ENCODE measurements at places on chromosomes 1 and 21. TPM values are rescaled to one million over a fixed set of nuclear protein-coding genes. Genes with fewer than 3 reads are reported as not detected.

The GNG4 gene
- 53.5 TPM for total RNA-seq

The CENPS gene
- 8.6 TPM for total RNA-seq

DNA sequence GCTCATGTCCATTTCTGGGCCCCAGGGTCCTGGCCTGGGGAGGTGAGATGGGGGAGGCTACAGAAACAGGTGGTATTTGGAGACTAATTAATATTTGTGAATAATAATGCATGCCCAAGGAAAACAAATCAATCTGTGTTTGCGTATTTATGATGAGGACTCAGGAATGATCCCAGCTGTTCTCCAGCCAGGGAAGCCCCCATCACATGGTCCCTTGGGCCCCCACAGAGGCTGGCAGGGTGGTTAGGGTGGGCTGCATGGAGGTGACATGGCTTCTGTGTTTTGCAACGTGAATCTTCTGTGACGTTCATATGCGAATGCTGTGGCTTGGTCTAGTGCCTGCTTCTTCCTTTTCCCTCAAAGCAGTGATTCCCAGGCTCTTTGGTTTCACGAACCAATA lies 10.5 kb downstream of the PTPRF start:
- no peak for DNase-seq

DNA sequence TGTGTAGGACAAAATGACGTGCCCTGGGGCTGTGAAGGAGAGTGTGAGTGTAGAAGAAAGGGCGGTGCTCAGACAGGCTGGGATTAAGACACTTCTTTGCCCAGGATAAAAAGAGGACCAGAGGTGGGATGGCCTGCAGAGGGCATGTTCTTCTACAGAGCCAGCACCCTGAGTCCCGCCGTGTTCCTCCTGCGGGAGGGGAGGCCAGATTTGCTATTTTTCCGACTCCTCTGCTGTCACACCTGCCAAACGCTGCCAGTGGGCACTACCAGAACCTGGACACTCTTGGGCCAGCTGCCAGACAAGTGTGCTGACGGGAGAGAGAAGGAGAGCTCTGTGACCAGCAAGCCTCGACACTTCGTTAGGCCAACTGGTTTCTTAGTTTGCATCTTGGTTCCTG lies 206.4 kb downstream of the PLD5 start:
- DNase-seq: no peak

DNA sequence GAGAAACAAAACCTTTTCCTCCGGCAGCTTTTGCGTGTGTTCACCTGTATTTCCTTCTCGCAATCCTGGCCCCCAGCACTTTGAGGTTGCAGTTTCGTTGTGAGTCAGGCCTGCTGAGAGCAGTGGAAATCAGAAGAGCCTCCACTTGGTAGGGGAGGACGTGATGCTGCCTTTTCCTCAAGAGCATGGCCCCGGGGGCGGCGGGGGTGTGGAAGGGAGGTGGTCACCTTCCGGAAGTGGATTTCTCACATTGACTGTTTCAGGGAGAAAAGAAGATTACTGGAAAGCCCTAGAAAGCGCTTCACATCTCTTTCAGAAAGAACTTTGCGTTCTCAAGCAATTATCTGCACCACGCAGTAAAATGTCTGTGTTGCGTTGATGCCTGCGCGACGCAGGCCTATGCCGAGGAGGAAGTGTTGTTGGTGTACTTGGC lies 12.2 kb upstream of the IL10 start:
- no peak for DNase-seq

- DNase-seq: no peak
Observed at GRCh38 chr1:205930799-205931281, 12.4 kb downstream of the SLC26A9 start.

GRCh38 chr1:80994934-80995333 lies 805.8 kb upstream of the ADGRL2 start:
- DNase-seq: peak; percentile 12

GRCh38 chr1:110155878-110156522 lies 5.7 kb downstream of the SLC6A17 start:
- peak; percentile 76 for DNase-seq

DNA sequence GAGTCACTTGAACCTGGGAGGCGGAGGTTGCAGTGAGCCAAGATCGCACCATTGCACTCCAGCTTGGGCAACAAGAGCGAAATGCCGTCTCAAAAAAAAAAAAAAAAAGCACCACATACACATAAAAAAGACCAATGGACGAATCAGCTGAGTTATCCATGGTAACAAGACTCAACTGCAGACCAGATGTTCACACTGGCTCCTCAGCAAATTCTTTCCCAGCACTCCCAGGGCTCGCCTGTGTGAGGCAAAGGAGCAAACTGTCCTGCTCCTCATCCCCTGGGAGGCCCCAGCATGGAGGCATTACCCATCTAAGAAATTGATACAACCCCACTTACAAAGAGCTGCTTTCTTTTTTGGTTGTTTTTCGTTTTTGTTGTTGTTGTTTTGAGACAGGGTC lies 3.1 kb downstream of the TMEM234 start:
- no peak for DNase-seq

- DNase-seq: no peak
Observed at GRCh38 chr1:110637475-110637874, 31.3 kb upstream of the KCNA2 start.

All from GM23338 (cell line).